SK-N-DZ (cell line): ENCODE measurements at places on chromosomes 6 and 20.

DNA sequence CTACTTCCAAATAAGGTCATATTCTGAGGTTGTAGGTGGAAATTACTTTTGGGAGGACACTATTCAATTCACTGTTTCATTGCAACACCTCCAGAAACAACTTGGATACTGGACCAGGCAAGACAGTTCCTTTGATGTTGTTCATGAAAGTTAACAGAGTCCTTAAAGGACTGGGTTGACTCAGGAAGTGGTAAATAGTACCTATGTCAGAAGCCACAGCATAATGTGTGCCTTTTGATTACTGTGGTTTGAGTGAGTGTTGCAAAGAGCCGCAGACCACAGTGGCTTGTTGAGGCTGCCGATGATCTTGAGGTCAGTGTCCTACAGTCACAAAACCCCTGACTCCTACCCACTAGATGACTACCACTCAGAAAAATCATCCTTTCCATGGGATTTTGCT lies 10.9 kb downstream of the IL20RA start:
- no peak for DNase-seq

GRCh38 chr20:62301773-62302340 lies 940 bp upstream of the ADRM1 start:
- peak; percentile 99 for DNase-seq

GRCh38 chr20:8043687-8044282 lies 24.2 kb upstream of the TMX4 start:
- DNase-seq: peak; percentile 67

DNA sequence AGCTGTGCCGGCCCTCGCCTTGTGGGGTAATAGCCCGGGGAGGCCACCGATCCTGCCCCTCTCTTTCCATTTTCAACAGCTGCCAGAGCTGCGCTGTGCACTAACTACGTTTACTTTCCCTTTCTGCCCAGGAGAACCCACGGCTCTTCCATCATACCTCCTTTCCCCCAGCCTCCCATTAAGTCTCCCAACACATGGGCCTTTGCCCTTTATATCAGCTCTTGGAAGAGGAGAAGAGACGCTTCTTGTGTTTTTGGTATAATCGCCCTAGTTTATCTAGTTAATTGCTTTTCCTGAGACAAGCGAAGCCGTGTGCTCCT lies 637 bp downstream of the UBR2 start:
- no peak for DNase-seq
